Activated T-cell treated with anti-CD3 and anti-CD28 coated beads, Interleukin-2, amount 50 U/mL, for 48 hours (primary cell): ENCODE measurements at places on chromosomes 6 and 20.

GRCh38 chr20:61881416-61881815 lies 184.3 kb downstream of the TAF4 start:
- DNase-seq: no peak

- DNase-seq: no peak
Measured at GRCh38 chr6:43923376-43924221, 153.6 kb downstream of the VEGFA start.

DNA sequence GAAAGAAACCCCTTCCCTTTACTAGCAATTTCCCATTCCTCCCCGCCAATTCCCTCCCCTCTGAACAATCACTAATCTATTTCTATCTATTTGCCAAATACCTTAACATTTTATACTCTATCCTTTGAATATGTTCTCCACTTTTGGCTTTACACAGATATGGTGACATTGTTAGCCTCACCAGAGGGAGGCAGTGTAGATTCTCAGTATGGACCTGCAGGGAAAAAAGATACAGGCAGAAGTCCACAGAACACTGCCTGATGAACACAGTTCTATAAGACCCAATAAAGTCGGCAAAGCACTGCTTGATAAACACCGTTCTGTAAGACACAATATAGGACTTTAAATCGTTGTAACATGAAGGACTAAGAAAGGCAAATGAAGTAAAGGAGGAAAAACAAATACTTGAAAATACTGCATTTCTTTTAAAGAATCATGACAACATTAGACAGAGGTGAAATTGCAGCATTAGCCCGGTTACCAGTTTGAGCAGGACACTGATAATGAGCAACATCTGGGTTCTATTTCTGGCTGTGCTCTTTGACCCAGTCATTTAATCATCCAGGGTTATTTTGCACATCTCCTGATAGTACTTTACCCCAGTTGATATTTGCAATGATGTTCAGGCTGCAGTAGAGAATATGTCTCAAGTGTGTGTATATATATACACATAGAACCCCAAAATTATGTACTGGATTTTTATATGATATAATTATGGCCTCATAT lies 296.8 kb downstream of the UTRN start:
- no peak for DNase-seq

- no peak for DNase-seq
Measured at GRCh38 chr6:73180076-73180738, 45.1 kb downstream of the KHDC1L start.

GRCh38 chr6:168208854-168209253 lies 110.7 kb downstream of the DACT2 start:
- DNase-seq: no peak

GRCh38 chr6:131366223-131366622 lies 206.8 kb upstream of the ARG1 start:
- no peak for DNase-seq

- DNase-seq: no peak
Measured at GRCh38 chr6:112439010-112439409, 91.9 kb downstream of the RFPL4B start.

DNA sequence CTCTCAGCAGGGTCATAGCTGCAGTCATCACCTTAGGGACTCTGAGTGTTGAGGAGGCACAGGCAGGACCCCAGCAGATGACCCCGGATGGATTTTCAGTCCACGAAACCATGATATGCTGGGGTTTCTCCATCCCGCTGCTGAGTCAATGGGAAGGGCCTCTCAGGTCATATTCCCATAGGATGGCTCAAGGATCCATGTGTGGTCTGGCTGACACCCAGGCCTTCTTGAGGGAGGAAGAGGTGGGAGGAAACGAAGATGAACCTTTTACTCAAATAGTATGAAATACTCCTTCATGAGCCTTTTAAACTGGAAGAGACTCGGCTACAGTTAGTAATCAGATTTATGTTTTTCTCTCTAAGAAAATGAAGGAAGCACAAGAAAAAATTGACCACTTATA lies 10.3 kb upstream of the RALY start:
- no peak for DNase-seq

DNA sequence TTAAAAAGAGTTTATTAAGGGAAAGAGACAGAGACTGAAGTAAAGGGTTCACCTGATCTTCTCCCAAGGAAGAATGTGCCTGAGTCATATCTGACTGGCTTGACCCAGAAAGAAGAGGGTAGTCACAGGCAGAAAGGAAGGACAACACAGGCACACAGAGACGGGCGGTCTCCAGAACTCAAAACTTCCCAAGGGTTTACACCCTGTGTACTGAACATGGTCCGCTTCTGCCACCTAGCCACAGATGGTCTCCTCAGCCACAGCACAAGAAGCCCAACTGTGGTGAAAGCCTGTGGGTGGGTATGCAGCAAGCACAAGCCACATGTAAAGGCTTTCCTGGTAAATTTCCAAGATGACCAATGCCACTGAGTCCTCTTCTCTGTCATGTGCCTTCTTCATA lies 17.2 kb downstream of the UNC5CL start:
- no peak for DNase-seq

- peak; percentile 73 for DNase-seq
Measured at GRCh38 chr6:18245642-18246041, 18.7 kb downstream of the DEK start.

- no peak for DNase-seq
Measured at GRCh38 chr6:113893866-113894265, 36.7 kb downstream of the MARCKS start.

- DNase-seq: peak; percentile 54
Measured at GRCh38 chr6:149480502-149481280, 4.1 kb downstream of the ZC3H12D start.
